Heart right ventricle (tissue), 16 donors: ENCODE measurements at places on chromosomes 5 and 9.

DNA sequence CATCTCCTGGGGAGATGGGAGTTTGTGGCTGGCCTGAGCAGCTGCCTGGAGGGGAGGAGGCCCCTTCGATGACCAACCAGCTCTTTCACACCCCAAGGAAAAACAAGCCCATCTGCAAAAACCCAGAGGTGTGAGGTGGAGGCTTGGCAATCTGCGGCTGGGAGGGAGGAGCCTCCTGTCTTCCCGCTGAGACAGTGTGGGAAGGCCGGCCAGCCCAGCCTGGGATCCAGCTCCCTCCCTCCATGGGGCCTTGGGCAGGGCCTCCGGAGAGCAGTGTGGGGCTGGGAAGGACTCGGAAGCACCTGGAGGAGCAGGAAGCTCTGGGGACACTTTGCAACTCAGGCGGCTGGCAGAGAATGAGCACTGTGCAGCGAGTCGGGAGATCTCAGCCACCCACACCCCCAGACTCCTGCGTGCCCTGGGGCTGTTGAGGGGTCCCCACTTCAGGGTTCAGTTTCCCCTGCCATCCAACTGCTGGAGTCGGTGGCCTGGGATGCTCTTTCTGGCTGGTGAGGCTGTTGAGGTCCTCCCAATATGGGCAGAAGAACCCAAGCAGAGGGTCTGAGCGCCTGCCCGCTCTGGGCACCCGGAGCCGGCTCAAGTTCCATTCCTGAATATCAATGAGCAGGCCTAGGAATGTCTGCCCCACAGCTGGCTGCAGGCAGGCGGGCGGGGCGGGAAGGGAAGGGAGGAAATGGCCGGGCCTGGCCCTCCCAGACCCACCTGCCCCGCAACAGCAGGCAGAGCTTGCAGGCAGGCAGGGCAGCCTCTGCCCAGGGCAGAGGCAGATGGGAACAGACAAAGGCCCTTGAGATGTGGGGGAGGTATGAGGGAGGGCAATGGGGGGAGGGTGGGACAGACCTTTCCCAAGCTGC is 101.1 kb downstream of the FGF18 start:
- H3K4me3 ChIP-seq, result no peak overlapping the region
- peaks cover 34% of the 10 kb centered on the region for H3K4me1 ChIP-seq

- no peaks in the 10 kb centered on the region for H3K27me3 ChIP-seq
- H3K4me3 ChIP-seq, result no peak overlapping the region
- no peaks in the 10 kb centered on the region for H3K4me1 ChIP-seq
- no peak overlapping the region for H3K27ac ChIP-seq
- H3K36me3 ChIP-seq, result no peaks in the 10 kb centered on the region
Observed at GRCh38 chr9:4415281-4415680, 75.0 kb upstream of the SLC1A1 start.

- peaks cover 39% of the 10 kb centered on the region for H3K27me3 ChIP-seq
- H3K36me3 ChIP-seq, result no peaks in the 10 kb centered on the region
- H3K27ac ChIP-seq, result no peak overlapping the region
- no peaks in the 10 kb centered on the region for H3K4me1 ChIP-seq
- no peak overlapping the region for H3K4me3 ChIP-seq
Observed at GRCh38 chr5:133361922-133362321, 250.4 kb downstream of the FSTL4 start.

GRCh38 chr5:79849061-79849460 is 142.0 kb downstream of the MTX3 start:
- no peak for DNase-seq
- no peaks in the 10 kb centered on the region for H3K36me3 ChIP-seq
- H3K4me1 ChIP-seq, result peaks cover 15% of the 10 kb centered on the region
- H3K4me3 ChIP-seq, result no peak overlapping the region

DNA sequence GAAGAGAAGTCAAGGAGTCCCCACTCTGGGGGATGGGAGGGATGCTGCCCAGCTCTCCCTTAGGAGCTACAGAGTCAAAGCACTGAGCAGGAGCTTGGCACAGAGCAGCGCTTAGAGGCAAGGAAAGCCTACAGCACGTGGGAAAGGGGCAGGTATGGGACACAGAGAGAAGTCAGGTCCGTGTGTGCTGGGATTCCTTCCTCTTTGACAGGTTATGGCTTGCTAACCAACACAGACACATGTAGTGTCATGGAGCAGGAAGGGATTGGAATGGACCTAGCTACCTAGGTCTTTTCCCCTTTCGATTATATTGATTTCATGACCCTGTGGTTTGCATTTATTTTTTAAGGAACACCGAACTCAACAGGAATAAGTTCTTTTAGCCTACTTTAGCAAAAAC is 208.5 kb upstream of the TUT7 start:
- no peaks in the 10 kb centered on the region for H3K4me1 ChIP-seq
- H3K27me3 ChIP-seq, result no peaks in the 10 kb centered on the region
- H3K36me3 ChIP-seq, result no peaks in the 10 kb centered on the region
- H3K27ac ChIP-seq, result no peak overlapping the region

DNA sequence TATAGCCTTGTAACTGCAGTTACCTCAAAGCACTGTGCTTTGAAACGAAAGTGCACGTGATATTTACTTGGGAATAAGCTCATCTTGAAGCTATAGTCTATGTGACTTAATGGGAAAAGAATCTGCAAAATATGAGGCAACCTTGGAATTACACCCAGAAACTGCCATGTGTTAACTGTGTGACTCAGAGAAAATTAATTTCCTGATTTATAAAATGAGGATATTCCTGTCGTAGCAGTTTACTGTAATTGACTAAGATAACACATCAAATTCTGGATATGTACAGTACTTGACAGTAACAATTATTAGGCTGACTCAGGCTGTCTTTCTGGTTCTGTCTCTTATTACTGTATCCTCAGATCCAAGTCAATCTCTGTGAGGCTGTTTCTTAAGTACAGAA is 1079.9 kb upstream of the ACO1 start:
- no peaks in the 10 kb centered on the region for H3K27me3 ChIP-seq
- H3K36me3 ChIP-seq, result no peaks in the 10 kb centered on the region
- H3K4me3 ChIP-seq, result no peak overlapping the region
- no peaks in the 10 kb centered on the region for H3K4me1 ChIP-seq
- no peak for DNase-seq

DNA sequence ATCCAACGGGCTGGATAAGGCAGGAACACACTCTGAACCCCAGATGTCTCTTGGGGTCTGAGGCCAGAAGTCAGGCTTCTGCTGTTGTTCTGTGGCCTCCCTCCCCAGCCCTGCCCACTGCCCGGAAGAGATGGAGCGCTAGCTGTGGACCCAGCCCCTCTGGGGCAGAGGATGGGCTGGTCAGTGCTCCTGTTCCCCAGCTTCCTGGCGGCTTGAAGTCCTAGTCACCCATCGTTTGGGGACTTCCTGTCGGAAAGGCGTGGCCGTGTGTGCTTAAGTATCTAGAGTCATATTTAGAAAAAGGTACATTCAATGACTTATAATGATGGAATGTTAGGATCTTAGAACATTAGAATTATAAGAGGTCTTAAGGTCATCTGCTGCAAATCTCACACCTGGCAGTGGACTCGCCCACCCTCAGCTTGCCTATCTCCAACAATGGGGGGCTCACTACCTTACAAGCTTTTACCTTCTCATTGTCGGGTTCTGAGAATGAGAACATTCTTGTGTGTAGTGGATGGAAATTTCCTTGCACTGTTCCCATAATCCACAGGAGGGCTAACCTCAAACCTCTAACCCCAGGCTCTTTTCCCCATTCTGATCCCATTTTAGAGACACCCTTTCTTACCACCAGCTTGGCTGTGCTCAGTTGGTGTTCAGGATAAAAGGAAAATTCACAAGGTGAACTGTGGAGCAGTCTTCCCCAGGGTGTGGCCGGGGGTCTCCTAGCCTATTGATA is 13.4 kb upstream of the AIF1L start:
- no peak for DNase-seq
- no peaks in the 10 kb centered on the region for H3K36me3 ChIP-seq
- no peaks in the 10 kb centered on the region for H3K27me3 ChIP-seq
- H3K27ac ChIP-seq, result no peak overlapping the region
- H3K4me1 ChIP-seq, result no peaks in the 10 kb centered on the region

DNA sequence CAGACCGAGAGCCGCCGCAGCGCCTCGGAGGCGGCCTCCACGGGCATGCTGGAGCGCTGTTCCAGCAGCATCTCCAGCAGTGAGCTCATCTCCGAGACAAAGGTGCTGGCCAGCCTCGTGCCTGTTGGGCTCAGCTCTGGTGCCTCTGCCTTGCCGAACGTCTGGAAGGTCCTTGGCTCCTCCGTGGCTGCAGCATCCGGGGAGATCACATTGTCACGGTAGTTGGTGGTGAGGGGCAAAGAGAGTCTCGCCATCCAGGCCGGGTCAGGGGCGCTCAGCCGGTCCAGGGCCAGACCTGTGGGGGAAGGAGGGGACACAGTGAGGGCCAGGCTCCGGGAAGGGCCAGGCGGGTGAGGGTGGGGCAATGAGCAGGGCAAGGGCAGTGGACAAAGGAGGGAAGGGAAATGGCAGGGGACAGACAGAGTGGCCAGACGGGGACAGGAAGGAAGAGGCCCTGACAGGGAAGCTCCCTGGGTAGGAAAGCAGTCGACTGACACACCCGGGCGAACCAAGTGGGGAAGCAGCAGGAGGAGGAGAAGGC is 12.4 kb downstream of the PCDH12 start:
- no peaks in the 10 kb centered on the region for H3K27me3 ChIP-seq
- peaks cover 76% of the 10 kb centered on the region for H3K4me1 ChIP-seq

- H3K27me3 ChIP-seq, result no peaks in the 10 kb centered on the region
- peak overlapping the region; percentile 13 for H3K4me3 ChIP-seq
- no peaks in the 10 kb centered on the region for H3K36me3 ChIP-seq
- no peak for DNase-seq
Observed at GRCh38 chr5:149125386-149125891, 15.9 kb upstream of the ABLIM3 start.

DNA sequence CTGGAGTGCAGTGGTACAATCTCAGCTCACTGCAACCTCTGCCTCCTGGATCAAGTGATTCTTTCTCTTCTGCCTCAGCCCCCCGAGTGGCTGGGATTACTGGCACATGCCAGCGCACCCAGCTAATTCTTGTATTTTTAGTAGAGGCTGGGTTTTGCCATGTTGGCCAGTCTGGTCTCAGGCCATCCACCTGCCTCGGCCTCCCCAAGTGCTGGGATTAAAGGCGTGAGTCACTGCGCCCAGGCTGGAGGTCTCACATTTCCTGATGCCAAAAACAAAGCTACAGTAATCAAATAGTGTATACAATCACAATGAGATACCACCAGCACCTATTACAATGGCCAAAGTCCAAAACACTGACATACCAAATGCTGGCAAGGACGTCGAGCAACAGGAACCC is 51.1 kb downstream of the TTLL11 start:
- H3K4me3 ChIP-seq, result no peak overlapping the region
- no peak for DNase-seq
- no peaks in the 10 kb centered on the region for H3K27me3 ChIP-seq
- no peak overlapping the region for H3K27ac ChIP-seq
